ENCODE measurements at places on chromosomes 5 and 9. TPM values are rescaled to one million over a fixed set of nuclear protein-coding genes. Genes with fewer than 3 reads are reported as not detected.

- no peaks in the 10 kb centered on the region for H3K4me1 ChIP-seq
- no peak overlapping the region for H3K4me3 ChIP-seq
- no peaks in the 10 kb centered on the region for H3K36me3 ChIP-seq
- DNase-seq = no peak
- H3K27ac ChIP-seq = no peak overlapping the region
Observed at GRCh38 chr5:74167206-74167929, 473.2 kb downstream of the ENC1 start.

- no peak overlapping the region for H3K4me3 ChIP-seq
- no peak overlapping the region for H3K27ac ChIP-seq
- no peaks in the 10 kb centered on the region for H3K4me1 ChIP-seq
- DNase-seq = no peak
Observed at GRCh38 chr5:41093803-41094202, 22.7 kb upstream of the MROH2B start.

GRCh38 chr5:74949976-74950375 is 83.8 kb upstream of the FAM169A start:
- no peak overlapping the region for H3K27ac ChIP-seq
- no peaks in the 10 kb centered on the region for H3K36me3 ChIP-seq
- no peaks in the 10 kb centered on the region for H3K27me3 ChIP-seq
- DNase-seq = no peak
- no peak overlapping the region for H3K4me3 ChIP-seq
- H3K4me1 ChIP-seq = peaks cover 4% of the 10 kb centered on the region

- peaks cover under 1% of the 10 kb centered on the region for H3K4me1 ChIP-seq
- H3K4me3 ChIP-seq = no peak overlapping the region
- no peaks in the 10 kb centered on the region for H3K27me3 ChIP-seq
- no peak for DNase-seq
Observed at GRCh38 chr9:18504707-18505106, 30.8 kb downstream of the ADAMTSL1 start.

The SPATA31C1 gene
- not detected for total RNA-seq

- DNase-seq = no peak
- no peaks in the 10 kb centered on the region for H3K36me3 ChIP-seq
- H3K27me3 ChIP-seq = no peaks in the 10 kb centered on the region
Observed at GRCh38 chr5:120228262-120229031, 235.7 kb upstream of the PRR16 start.

GRCh38 chr9:136399176-136400037 is 563 bp downstream of the SNAPC4 start:
- H3K4me1 ChIP-seq = peaks cover 20% of the 10 kb centered on the region
- peaks cover 49% of the 10 kb centered on the region for H3K36me3 ChIP-seq
- peak overlapping the region; percentile 99 for H3K4me3 ChIP-seq
- DNase-seq = no peak
- peak overlapping the region; percentile 74 for H3K27ac ChIP-seq

DNA sequence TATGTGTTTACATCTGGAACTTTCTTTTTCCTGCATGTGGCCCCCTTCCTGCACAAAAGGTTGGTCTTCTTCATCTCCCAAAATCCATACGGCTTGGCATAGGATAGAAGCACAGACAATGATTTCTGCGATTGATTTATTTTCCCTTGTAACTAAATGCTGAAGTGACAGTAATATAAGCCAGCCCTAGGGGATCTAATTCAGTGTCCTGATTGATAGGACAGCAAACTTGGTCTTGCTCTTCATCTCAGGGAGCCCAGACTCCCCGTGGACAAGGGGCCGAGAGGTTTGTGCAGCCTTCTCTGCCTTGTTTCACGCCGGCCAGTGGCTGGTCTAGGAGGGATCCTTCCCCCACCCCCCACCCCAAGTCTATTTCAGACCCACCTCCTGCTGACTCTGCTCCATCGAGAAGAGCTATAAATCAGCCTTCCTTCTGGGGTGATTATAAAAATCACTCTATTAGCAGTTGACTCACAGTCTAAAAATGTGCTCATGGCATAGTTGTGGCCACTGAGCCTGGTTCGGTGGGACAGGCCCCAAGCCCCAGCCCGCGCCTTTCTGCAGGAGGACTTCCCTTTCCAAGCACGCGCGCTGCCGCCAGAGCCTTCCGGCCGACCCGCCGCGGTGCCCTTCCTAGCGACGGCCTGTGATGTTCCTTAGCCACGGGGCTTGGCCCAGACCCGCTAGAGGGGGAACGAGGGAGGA is 89.8 kb upstream of the COL5A1 start:
- peaks cover 7% of the 10 kb centered on the region for H3K27me3 ChIP-seq
- no peak overlapping the region for H3K4me3 ChIP-seq
- H3K4me1 ChIP-seq = peaks cover 6% of the 10 kb centered on the region
- H3K27ac ChIP-seq = peak overlapping the region; percentile 24
- peak; percentile 45 for DNase-seq
- H3K36me3 ChIP-seq = no peaks in the 10 kb centered on the region

DNA sequence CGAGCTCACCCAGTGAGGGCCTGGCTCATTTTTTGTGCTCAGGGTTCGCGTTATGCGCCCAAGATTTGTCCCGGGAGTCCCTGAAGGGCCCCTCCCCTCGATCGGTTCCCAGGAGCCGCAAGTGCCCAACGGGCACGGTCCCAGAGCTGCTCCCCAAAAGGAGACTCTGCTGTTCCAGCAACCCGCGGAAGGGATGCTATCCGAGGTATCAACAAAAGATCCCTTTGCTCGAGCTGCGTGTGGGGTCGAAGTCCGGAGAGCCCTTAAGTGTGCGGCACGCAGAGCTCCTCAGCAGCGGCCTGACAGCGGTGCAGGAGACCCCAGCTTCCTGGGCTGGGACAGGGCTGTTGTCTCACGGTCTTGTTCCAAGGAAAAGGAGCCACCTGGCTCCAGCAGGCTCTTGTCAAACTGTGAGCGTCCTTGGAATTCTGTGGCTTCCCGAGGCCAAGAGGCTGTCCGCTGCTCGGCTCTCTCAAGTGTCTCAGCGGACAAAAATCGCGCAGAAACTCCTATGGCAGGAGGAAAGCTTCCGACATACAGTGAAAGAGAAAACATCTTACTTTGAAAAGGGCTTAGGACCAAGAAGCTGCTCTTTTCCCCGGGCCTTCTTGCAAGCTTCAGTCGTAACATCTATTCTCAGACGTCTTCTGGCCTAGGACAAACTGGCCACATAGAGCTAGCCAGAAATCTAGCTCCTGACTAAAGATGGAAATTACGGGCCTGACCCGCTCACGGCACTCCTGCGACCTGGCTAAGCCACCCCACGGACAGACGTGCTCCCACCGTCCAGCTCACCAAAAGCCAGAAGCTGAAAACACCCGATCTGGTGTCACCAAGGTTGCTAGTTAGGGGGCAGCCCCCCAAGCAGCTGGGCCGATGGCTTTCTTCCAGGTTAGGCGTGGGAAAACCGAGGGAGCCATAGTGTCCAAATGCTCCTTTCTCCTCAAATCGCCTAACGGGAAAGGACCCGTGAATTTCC is 2.6 kb upstream of the FOXB2 start:
- H3K36me3 ChIP-seq = no peaks in the 10 kb centered on the region
- no peak overlapping the region for H3K27ac ChIP-seq
- H3K4me1 ChIP-seq = peaks cover 34% of the 10 kb centered on the region
- no peak overlapping the region for H3K4me3 ChIP-seq
- DNase-seq = no peak
- H3K27me3 ChIP-seq = peaks cover 96% of the 10 kb centered on the region

The NTNG2 gene
- 5.0 TPM for total RNA-seq

- peaks cover 100% of the 10 kb centered on the region for H3K36me3 ChIP-seq
- DNase-seq = no peak
- peaks cover 4% of the 10 kb centered on the region for H3K4me1 ChIP-seq
- H3K4me3 ChIP-seq = no peak overlapping the region
Observed at GRCh38 chr5:96743065-96743768, 64.5 kb downstream of the ERAP1 start.

DNA sequence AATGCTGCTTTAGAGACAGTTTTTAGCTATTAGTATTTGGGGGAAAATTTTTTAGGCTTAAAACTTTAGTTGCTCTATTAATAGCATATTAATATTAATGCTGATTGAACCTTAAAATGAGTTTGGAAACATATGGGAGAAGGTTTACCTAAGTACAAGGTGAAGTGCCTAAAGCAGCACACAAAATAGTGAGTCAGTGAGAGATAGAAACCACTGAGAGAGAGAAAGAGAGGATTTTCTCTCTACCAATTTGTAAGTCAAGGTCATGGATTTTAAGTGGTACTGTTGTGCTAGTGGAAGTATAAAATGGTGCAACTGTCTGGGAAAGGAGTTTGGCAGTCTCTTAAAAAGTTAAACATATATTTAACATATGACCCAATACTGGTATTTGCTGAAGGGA is 64.9 kb downstream of the MARCHF3 start:
- H3K36me3 ChIP-seq = no peaks in the 10 kb centered on the region
- H3K27me3 ChIP-seq = no peaks in the 10 kb centered on the region
- DNase-seq = no peak
- H3K4me1 ChIP-seq = peaks cover 7% of the 10 kb centered on the region

- peaks cover 20% of the 10 kb centered on the region for H3K4me1 ChIP-seq
- no peak for DNase-seq
- peak overlapping the region; percentile 62 for H3K27ac ChIP-seq
- no peaks in the 10 kb centered on the region for H3K36me3 ChIP-seq
- peaks cover 12% of the 10 kb centered on the region for H3K27me3 ChIP-seq
- H3K4me3 ChIP-seq = no peak overlapping the region
Observed at GRCh38 chr9:98809311-98810101, 2.0 kb downstream of the GALNT12 start.

- peaks cover 37% of the 10 kb centered on the region for H3K4me1 ChIP-seq
- peak overlapping the region; percentile 35 for H3K4me3 ChIP-seq
- peaks cover 91% of the 10 kb centered on the region for H3K27me3 ChIP-seq
- H3K27ac ChIP-seq = no peak overlapping the region
Observed at GRCh38 chr9:126612326-126612812, 1.4 kb upstream of the LMX1B start.

The ZDHHC11 gene
- 28.7 TPM for total RNA-seq
